ENCODE measurements at places on chromosomes 7 and 10. TPM values are rescaled to one million over a fixed set of nuclear protein-coding genes. Genes with fewer than 3 reads are reported as not detected.
A peak's percentile ranks its signal among the peaks of the same experiment; 100 is the strongest.

ST7 gene
- total RNA-seq = 9.0 TPM

FZD1 gene
- total RNA-seq = 2.0 TPM

DLD gene
- 72.1 TPM for total RNA-seq

FANK1 gene
- total RNA-seq = 2.8 TPM

SUV39H2 gene
- total RNA-seq = 41.4 TPM

OR2A1 gene
- not detected for total RNA-seq

DKK1 gene
- 0.78 TPM for total RNA-seq

ADCYAP1R1 gene
- 8.7 TPM for total RNA-seq

HOXA4 gene
- not detected for total RNA-seq

ITPRID1 gene
- 1.4 TPM for total RNA-seq

CCL26 gene
- total RNA-seq = 19.5 TPM

VIPR2 gene
- 7.8 TPM for total RNA-seq

IDI2 gene
- total RNA-seq = not detected

MALRD1 gene
- total RNA-seq = 0.50 TPM

PIK3AP1 gene
- 3.5 TPM for total RNA-seq

OGDHL gene
- total RNA-seq = 35.1 TPM

GRCh38 chr7:131040467-131040932, 287.2 kb upstream of the MKLN1 start:
- peak; percentile 60 for DNase-seq

- DNase-seq = no peak
These were observed 123.6 kb downstream of the EMX2 start for GRCh38 chr10:117666166-117666565.

GRCh38 chr7:155284496-155285274, 13.0 kb upstream of the INSIG1 start:
- no peak for DNase-seq

DNA sequence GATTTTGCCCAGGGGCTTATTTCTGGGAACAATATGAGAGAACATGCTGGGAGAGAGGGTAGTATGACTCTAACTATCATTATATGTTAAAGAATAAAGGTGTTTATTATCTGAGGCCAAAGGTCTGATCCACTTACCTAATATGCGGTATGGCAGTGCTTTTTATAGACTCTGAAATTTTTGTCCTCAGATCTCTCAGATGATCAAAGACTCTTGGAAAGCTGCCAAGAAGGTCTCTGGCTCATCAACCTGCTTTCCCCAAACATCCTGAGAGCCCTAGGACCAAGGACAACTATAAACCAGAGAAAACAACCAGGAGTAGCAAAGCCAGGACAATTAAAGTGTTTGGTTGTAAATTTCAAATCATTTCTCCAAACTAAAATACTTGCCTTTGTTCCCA, 255.7 kb upstream of the LRRN3 start:
- no peak for DNase-seq

DNA sequence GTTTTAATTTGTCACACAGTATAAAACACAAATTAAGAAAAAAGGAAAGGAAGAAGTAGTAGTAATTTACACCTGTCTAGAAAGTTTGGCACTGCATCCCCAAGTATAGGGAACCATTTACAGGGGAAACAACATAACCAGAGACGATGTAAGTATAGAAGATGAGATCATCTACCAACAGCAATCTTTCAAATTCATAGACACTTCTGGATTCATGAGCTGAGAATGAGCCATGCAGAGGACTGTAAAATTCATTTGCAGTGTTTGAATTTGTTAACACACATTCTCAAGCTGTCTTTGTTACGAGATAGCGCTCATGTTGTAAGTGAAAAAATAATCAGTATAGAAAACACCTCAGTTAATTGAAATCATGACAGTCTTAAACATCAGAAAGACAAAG, 337.0 kb upstream of the MEOX2 start:
- no peak for DNase-seq

- no peak for DNase-seq
These were observed 551.2 kb upstream of the ANKRD30A start for GRCh38 chr10:36574207-36574606.

DNA sequence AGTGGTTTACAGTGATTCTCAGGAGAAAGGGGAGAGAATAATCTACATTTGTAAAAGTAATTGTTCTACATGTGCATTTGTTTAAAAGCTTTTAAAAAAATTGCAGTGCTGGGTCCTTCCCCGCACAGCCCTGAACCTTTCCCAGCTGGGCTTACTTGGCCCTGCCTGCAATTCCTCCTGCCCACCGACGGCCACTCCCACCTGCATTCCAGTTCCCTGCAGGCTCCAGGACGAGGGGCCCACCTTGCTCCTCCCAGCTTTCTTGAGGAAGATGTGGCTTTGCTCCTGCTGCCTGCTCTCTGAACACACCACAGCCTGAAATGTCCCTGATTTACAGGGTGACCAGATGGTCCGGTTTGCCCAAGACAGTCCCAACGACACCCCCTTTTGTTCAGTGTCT, 222.7 kb downstream of the PRPF18 start:
- DNase-seq = peak; percentile 81

GRCh38 chr10:127322286-127322685, 125.9 kb upstream of the INSYN2A start:
- DNase-seq = no peak

GRCh38 chr10:95295031-95295755, 4.4 kb upstream of the PDLIM1 start:
- peak; percentile 71 for DNase-seq

DNA sequence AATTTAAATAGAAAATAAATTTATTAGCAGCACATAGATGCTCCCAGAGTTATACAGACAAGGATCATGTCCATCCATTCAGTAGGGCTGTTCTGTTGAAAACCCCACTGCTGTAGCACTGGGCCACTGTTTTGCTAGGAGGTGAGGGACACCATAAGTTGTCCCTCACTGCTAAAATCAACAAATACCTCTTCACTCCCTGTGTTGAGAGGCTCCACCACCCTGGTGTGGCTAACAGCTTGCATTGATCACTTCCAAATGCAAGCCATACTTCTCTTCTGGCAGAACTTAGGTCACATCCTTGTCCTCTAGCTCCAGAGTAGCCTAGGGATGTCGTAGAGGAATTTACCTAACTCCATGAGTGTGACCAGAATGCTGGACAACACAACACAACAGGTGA, 55.4 kb downstream of the MDFIC start:
- peak; percentile 10 for DNase-seq

GRCh38 chr7:7271094-7271874, 88.9 kb downstream of the C1GALT1 start:
- no peak for DNase-seq

GRCh38 chr7:100007887-100008286, 7.5 kb upstream of the ZKSCAN1 start:
- DNase-seq = no peak

GRCh38 chr10:124390471-124391187, 28.1 kb downstream of the OAT start:
- no peak for DNase-seq

GRCh38 chr10:130725474-130725970, 586.0 kb downstream of the TCERG1L start:
- no peak for DNase-seq

DNA sequence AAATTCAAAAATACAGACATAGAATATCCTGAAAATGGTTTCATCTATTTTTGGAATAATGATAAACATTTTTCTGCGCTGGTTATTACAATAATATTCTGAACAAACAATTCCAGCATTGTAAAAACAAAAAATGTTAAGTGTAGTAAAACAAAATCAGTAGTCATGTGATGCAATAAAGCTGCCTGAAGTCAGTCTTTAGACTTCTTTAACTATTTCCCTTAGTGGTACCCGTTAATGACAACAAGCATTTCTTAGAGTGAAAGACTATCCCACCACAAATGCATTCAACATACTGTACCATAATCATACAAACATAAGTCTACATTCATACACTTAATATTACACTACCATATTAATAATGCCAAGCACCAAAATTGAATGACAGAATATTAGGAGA, 1.6 kb downstream of the SKAP2 start:
- no peak for DNase-seq

- no peak for DNase-seq
These were observed 148.4 kb upstream of the KLF14 start for GRCh38 chr7:130882396-130882795.

DNA sequence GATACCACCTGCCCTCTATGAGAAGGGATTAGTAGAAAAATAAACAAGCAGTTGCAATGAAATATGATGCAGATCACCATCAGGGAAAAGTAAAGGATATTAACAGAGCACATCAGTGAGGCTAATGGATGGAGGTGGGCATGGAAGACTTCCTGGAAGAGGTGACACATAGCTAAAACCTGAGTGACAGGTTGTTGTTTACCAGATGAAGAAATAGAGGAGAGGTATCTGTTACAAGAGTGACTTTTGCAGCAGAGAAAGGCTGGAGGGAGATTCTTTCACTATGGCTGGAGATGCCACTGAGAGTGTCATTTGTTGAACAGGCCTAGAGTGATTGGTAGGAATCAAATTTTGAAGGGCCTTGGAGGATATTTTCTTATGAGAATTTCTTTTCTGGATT, 646.2 kb downstream of the GATA3 start:
- no peak for DNase-seq

- no peak for DNase-seq
These were observed 16.4 kb downstream of the TBXAS1 start for GRCh38 chr7:139845443-139845805.

DNA sequence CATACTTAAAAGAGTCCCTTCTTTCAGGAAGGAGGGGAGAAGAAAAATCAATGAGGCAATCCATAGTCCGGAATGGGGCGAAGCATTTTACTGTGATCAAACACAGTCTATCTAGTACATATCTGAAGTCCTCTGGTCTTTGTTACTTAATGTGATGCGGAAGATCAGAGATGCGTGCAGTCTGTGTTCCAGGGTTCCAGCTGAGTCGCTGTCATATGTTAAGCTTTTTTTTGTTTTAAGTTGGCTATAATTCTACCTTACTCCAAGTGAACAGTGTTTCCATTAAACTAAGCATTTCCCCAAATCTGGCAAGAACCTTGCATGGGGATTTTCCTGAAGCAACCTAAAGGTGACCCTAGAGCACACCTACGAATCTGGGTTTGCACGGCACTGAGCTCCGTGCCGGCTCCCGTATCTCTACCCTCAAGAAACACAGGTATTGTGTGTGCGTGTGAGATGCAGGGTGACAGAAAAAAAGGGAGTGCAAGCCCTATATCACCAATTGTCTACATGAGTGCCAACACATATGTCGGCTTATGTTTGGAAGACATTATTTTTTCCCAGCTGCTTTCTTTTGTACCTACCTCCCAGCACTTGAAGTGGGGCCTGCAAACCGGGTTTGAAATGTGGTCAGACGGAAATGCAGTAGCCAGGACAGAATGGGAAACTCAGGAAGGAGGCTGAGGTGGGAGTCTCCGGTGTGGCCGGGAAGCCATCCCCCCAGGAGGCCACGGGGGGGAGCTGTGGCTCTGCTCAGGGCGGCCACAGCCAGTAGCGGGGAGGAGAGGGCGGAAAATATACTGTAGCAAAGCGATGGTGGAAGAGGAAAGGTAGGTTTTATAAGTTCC, 435.8 kb upstream of the MGMT start:
- peak; percentile 76 for DNase-seq

- DNase-seq = no peak
These were observed 1.8 kb downstream of the BRI3 start for GRCh38 chr7:98283127-98283886.

DNA sequence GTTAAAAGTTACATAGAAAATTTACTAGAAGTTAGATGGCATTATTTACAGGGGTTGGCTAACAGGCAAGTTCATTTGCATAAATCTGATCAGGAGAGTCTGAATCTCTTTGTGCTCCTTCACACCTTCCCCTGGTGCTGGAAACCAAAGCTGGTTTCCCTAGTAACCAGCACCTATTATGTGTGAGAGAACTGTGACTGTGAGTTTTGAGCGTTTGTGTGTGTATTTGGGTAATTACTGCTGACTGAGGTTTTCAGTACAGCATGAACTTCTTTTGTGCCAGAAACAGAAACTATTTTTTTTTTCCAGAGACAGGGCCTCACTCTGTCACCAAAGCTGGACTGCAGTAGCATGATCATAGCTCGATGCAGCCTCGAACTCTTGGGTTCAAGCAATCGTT, 10.3 kb upstream of the IFIT1B start:
- no peak for DNase-seq

DNA sequence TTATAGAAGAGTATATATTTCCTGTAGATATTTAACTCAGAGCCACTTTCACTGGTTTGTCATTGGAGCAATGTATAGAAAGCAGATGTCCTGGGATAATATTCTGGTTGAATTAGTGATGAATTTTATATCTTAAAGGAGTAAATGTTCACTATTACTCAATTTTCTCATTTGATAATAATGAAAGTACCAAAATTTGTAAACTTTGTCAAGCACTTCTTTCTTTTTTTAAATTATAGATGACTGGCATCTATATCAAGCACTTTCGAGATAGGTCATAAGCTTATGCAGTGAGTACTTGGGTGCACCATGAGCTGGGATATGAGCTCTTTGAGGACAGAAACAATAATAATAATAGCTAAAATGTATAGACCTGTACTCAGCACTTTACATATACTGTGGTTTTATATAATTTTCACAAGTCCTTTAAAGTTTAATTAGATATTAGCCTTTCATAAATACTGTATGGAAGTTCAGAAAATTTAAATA, 11.3 kb downstream of the RSBN1L start:
- no peak for DNase-seq

DNA sequence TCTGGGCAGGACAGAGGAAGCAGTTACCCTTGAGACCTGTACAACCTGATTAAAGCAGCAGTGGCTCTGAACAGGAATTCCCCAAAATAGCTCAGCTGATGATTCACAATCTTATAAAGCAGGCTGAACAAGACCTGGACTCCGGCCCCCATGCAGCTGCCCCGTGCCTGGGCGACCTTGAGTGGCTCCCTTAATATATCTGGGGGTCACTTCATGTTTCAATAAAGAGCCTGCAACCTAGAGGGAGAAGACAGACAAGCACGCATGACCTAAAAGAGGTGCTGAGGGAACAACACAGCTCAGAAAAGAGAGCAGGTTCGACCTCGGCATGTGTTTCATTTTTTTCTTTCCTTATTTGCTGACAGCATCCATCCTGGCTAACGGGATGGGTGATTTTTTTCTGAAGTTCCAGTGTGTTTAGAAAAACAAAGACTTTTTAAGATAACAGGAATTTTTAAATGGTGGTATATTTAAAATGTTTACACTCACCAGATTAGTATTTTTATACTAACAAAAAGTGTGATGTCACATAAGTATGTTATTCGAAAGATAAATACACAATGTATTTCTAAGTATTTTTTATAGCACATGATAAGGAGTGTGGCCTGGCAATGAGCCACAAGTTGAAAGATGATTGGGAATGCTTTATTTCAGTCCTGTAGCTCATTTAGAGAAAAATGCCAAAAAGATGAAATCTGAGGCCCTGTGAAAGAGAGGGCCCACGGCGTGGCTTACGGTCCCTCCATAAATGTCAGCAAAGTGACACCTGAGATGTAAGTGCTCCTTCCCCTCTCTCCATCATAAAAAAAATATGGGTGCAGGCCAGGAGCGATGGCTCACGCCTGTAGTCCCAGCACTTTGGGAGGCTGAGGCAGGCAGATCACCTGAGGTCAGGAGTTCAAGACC, 161.3 kb downstream of the SLIT1 start:
- DNase-seq = no peak

DNA sequence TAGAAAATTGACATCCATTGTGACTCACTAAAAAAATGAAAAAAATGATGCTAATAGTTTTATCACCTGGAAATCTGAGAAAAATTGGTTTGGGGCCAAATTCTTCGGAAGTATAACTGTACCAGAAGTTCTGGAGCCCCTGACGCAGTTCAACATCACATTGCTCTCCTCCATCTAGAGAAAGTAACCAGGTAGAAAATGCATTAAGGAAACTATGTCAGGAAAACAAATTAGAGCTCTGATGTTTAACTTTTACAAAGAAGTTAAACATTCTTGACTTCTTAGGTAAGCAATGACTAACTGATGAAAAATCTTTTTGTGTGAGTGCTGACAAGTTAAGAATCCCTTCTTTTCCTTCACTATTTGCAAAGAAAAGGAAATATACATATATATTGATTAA, 61.1 kb upstream of the TMEM196 start:
- no peak for DNase-seq
